ENCODE measurements at places on chromosomes 3 and 15. TPM values are rescaled to one million over a fixed set of nuclear protein-coding genes. Genes with fewer than 3 reads are reported as not detected.

DNA sequence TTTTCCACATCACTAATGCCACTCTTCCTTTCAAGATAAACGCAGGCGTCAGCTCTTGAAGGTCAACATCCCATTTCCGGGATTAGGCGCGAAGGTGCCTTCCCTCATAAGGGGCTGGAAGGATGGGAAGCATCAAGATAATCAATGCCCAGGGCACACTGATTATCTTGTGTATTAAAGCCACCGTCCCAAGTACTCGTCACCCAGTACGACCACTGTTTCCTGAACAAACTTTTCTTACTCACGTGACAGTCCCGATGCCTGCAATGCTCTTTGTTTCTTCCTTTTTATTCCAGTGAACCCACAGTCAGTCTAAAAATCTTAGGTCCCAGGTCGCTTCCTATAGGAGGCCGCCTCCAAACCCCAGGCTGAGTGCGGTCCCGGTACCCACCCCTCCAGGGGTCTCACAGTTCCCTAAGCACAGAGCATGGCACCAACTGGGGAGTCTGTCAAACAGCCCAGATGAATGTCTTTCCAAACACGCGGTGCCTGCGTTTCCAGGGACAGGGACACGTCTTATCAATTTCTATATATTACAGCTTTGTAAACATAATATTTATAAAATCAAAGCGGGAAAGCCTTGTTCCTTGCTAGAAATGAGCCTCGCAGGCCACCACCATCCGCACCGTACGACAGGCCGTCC lies 589 bp downstream of the ANAPC13 start:
- peak; percentile 32 for DNase-seq

MORC1 gene
- total RNA-seq: not detected

EBLN2 gene
- 2.2 TPM for total RNA-seq

DNA sequence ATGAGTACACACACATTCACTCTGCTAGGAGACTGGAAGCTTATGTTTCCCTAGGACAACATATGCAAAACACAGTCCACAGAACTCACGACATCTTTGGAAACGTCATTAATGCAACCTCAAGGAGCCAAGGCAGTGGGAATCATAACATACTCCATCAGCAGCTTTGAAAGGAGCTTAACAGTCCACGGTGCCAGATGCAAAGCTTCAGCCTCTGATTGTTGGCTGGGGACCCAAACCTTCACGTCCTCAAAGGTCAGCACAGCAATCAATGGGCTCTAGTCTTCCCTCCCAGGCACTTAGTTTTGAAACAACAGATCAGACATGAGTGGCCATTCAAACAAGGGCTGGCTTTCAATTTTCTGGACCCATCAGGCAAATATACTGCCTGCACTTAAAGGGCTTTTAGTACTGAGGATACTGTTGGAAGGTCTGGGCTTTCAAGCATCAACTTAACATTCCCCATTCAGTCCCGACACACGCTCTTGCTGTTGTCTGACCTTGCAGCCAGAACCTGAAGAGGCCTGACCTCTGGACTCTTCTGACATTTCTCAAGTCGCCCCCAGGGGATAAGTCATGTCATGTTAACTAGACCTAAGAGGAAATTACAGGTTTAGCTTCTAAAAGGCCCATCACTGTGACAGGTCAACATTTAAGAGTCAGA lies 223.0 kb downstream of the PDZRN3 start:
- no peak for DNase-seq

All from Daoy (cell line).